Stimulated activated CD4-positive, alpha-beta T cell treated with anti-CD3 and anti-CD28 coated beads, Interleukin-1b, Interleukin-23, amount 100 ng/mL, for 1 hour (primary cell): ENCODE measurements at places on chromosomes 16 and 17.

DNA sequence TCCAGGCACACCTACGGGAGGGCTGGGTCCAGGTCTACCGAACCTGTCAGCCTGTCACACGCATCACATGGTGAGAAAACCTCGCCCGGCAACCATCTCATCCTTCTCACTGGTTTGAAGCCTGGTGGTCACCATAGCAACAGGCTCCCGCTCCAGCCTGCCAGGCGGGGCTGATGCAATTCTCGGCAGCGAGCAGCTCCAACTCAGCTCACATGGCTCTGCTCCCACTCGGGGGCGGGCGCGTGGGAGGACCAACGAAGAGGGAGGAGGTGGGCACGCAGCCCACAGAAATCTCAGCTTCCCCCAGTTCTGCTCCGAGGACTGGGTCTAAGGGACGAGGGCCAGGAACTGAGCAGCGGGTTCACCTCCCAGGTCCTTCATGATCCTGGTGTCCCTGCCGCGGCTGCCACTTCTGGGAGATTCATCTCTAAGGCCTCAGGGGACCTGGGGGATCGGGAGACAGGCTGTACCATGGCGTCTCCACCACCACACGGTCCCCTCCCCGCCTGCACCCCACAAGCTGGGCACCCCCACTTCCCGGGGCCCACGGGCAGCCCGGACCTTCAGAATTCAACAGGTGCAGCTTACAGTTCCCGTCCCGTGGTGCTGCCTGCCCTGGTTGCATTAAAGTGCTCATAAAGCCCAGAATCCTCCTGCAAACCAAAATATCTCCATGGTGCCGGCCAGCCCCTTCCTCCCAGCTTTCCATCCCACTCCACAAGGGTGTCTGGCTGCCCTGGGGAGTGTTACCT, 25.8 kb downstream of the ABR start:
- no peak for DNase-seq

GRCh38 chr17:50505591-50506130, 2.6 kb upstream of the MYCBPAP start:
- DNase-seq = no peak

DNA sequence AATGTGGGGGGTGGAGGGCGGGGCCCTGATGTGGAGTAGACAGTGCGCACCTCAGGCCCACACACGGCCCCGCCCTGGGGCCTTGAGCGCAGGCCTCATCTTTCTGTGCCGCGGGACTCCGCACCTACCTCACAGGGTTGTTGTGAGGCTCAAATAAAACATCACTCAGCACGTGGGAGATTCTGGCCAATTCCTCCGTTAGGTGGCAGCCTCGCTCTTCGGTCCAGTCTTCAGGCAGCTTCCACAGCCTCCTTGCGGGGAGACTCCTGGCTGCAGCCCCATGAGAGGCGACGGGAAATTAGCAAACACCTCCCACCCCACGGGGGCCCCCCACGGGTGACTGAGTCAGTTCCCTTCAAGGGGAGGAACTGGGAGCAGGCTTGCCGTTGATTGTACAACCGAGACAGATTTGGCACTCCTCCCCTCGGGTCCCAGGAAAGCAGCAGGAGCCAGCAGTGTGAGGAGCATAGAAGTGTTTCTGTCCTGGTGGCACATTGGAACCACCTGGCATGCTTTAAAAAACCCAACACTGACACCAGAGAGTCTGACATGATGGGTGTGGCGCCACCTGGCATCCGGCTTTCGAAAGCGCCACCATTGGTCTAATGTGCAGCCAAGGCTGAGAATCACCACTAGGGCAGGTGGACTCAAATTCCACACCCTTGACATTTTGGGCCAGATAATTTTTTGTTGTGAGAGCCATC, 7.6 kb downstream of the MRM1 start:
- no peak for DNase-seq

- DNase-seq = no peak
These were observed 58.2 kb upstream of the HAPSTR1 start for GRCh38 chr16:9033125-9033830.

GRCh38 chr16:58234831-58235595, 37.1 kb upstream of the CSNK2A2 start:
- DNase-seq = no peak

GRCh38 chr17:27595208-27595607, 35.8 kb upstream of the LGALS9 start:
- DNase-seq = no peak

- DNase-seq = no peak
These were observed 23.2 kb downstream of the CDH3 start for GRCh38 chr16:68668266-68668665.

GRCh38 chr17:7988750-7989178, 13.7 kb upstream of the GUCY2D start:
- DNase-seq = no peak

GRCh38 chr17:79207960-79208359, 133.3 kb downstream of the ENGASE start:
- no peak for DNase-seq

- no peak for DNase-seq
These were observed 1.9 kb downstream of the ZNF778 start for GRCh38 chr16:89219365-89219764.

- DNase-seq = no peak
These were observed at the start of gene MMP25 for GRCh38 chr16:3045758-3046640. Gene MMP25, plus strand, starts transcription at chr16:3046561. Its CDS starts 357 bp downstream, at chr16:3046918.

- DNase-seq = no peak
These were observed 1.1 kb upstream of the FASN start for GRCh38 chr17:82098939-82099763.

DNA sequence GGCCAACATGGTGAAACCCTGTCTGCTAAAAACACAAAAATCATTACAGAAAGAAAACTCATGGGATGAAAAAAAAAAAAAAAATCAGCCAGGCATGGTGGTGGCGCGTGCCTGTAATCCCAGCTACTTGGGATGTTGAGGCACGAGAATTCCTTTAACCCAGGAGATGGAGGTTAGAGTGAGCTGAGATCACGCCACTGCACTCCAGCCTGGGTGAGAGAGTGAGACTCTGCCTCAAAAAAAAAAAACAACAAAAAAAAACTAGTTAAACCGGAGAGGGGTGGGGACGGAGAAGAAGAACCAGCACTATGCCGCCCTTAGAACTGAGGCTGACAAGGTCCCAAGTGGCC, 7.4 kb upstream of the NOTUM start:
- no peak for DNase-seq

DNA sequence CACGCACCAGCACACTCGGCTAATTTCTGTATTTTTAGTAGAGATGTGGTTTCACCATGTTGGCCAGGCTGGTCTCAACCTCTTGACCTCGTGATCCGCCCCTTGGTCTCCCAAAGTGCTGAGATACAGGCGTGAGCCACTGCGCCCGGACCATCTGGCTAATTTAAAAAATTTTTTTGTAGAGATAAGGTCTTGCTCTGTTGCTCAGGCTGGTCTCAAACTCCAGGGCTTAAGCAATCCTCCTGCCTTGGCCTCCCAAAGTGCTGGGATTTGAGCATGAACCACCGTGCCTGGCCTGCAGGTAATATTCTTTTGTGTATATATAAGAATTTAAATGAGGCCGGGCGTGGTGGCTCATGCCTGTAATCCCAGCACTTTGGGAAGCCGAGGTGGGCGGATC, 115.0 kb downstream of the RPTOR start:
- DNase-seq = no peak

DNA sequence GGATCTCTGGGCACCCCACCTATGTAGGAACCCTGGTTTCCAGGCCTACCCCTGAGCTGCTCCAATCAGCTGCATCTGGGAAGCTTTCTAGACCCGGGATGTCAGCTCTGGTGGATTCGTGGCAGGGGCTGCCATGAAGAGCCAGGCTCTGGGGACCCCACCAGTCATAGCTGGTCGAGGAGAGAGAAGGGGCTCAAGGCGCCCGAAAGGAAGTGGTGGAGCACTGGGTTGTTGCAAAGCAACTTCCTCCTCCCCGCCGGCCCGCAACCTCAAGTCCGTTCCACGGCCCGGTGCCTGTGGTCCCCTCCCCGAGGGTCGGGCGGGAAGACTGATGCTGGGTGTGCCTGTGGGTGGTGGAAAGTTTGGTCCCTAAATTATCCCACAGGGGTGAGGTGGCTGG, 10.2 kb downstream of the TBKBP1 start:
- DNase-seq = no peak

GRCh38 chr17:50551433-50551815, 4.5 kb downstream of the SPATA20 start:
- no peak for DNase-seq

DNA sequence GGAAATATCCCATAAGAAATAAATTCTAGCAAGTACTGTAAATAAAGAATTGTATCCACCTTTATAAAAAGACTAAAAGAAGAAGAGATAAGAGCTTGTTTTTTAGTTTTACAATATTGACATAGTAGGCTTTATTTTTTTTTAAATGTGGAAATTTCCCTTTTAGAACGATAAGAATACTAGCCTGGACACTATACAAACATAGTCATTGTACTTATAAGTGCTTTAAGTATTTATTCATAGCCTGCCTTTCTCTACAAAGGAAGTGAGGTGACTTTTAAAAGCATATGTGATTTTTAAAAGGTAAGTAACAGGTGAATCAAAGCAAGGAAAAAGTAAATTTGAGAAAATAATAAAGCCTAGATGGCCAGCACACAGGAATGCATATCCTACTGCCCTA, 17.7 kb downstream of the TOX3 start:
- no peak for DNase-seq

DNA sequence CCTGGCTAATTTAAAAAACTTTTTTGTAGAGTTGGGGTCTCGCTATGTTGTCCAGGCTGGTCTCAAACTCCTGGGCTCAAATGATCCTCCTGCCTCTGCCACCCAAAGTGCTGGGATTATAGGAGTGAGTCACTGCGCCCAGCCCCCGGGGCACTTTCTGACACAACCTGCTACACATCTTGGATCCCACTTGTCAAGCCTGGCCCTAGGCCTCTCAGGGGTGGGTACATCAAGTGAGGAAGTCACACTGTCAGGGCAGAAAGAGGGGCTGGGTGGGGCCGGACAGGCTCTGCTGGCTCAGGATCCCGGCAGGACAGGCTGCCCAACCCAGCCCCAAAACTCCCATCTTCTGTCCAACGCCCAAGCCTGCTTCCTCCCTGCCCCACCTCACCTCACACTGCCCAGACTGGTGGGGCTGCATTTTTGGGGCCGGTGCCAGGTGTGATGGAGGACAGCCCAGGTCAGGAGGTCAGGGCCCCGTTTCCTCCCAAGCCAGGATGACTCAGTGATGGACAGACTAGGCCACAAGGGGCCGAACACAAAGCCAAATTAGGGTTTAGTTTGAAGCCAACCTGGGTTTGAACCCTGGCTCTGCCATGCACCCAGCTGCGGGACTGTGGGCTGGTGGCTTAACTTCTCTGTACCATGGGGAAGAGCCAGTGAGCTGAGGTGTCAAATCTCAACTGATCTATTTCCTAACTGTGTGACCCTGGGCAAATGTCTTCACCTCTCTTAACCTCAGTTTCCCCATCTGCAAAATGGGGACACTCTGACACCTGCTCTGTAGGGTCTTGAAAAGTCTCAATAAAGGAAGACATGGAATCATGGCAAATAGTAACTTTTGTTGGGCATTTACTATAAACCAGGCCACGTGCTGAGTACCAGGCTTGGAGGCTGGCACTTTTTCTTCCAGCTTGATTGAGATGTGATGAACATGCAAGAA, 8.9 kb upstream of the PPL start:
- no peak for DNase-seq

DNA sequence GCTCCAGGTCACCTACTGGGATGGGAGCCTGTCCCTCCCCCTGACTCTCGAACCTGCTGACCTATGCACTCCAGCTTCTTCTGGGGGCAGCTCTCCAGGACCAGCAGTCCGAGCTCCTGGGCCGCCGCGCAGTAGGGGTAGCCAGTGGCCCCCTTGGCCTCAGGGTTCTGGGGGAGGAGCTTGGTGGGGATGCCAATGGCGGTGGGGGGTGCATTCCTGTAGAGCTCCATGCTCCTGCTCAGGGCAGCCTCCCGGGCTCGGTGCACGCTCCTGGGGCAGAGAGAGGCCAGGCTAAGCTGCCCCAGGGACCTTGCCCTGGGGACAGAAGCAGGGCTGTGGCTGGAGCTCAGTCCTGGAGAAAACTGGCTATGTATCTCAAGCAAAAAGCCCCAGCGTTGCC, 7.7 kb upstream of the SPATA2L start:
- DNase-seq = no peak

- DNase-seq = no peak
These were observed 40.1 kb downstream of the IRX3 start for GRCh38 chr16:54246454-54246821.

- DNase-seq = no peak
These were observed 4.0 kb upstream of the PHOSPHO1 start for GRCh38 chr17:49234509-49235080.

DNA sequence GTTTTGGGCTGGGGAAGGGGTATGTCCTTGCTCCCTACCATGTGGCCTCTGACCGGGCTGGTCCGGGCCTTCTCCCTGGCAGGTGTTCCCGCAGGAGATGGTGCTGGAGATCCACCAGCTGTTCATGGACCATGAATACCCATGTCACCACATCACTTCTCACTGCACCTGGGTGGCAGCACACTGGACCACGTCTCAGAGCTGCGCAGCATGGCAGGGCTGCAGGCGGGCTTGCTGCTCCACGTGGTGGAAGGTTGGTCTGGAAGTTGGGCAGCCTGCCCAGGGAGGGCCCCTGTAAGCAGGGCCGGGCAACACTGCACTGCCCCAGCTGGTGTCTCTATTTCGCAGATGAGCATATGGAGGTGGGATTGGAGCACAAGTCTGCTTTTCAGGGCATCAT, 169.5 kb upstream of the ZNF267 start:
- DNase-seq = no peak

DNA sequence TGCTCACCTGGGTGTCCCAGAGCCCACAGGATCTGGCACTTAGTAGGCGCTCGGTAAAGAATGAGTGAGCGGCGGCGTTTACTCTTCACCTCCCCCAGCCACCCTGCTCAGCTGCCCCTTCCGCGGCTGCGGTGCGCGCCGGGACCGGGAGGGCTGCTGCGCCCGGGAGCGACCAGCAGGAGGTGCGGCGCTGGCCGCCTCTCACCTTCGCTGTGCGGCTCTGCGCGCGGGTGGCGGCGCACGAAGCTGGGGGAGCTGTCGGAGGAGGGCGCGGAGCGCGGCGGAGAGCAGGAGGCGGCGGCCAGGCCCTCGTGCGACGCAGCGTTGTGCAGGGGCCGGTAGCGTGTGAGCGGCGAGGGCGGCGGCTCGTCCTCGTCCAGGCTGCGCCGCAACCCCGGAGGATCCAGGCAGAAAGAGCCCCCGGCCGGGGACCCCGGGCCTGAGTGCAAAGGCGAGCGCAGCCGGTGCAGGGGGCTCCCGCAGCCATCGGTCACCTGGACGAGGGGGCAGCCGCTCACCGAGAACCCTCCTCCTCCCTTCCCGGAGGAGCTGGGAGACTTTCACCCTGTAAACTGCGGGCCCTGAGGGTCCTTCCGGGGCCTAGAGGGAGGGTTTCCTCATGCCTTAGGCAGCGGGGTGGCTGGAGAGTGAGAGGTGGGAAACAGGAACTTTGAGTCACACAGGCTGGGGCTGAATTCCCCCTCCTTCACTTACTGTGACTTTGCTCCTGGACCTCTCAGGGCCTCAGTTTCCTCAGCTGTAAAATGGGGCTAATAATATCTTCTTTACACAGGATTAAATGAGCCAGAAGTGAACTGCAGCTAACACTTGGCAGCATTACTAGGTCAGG, 12.5 kb downstream of the SAMD14 start:
- DNase-seq = peak; percentile 27

GRCh38 chr16:72566174-72566573, 394.2 kb upstream of the PMFBP1 start:
- DNase-seq = no peak
